ENCODE measurements at places on chromosomes 11 and 22.

- DNase-seq: no peak
These were observed 286.5 kb upstream of the MTNR1B start for GRCh38 chr11:92682952-92683351.

GRCh38 chr11:76671237-76671592, 668 bp upstream of the LRRC32 start:
- DNase-seq: no peak

GRCh38 chr11:120622189-120622875, 110.8 kb downstream of the GRIK4 start:
- no peak for DNase-seq

- no peak for DNase-seq
These were observed 400.2 kb downstream of the KCNA4 start for GRCh38 chr11:29616611-29617010.

- no peak for DNase-seq
These were observed 963.0 kb upstream of the RAG2 start for GRCh38 chr11:37560991-37561390.

DNA sequence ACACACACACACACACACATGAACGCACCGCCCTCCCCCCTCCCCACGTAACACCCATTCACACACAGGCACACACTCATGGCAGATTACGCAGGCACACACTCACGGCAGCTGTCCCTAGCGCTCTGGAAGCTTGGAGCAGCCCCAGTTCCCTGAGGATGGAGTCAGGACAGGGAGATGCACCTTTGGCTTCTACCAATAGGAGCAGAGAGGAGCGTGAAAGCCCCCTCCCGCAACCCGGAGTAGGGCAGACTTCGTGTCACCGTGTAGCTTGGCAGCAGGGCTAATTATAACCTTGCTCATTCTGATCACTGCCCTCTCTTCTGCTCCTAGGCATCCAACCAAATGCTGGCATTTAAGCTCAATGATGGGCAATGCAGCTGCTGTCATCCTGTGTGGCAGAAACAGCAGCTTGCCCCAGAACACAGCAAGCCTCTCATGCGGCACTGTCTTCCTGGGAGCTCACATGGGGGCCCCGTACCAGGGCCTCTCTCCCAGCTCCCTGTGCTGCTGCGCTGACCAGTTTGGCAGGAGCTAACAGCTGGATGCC, 31.9 kb downstream of the ANKK1 start:
- DNase-seq: no peak

DNA sequence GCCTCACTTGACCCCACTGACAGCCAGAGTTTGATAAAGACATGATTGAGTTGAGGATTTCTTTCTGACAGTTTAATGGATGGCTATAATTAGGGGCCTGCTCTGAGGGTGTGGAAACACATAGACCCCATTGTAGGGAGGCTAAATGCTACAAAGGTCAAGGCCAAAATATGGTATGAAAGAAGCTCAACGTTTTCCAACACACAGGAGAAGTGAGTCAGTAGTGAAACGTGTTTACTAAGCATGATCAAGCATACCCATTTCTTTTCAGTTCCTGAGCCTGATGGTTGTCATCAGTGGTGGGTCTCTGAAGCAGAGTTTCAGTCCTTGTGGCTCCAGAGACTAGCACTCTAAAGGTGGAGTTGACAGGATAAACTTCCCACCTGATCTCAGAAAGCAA, 69.7 kb downstream of the SNX19 start:
- DNase-seq: no peak

GRCh38 chr22:19644314-19645223, 69.7 kb upstream of the SEPTIN5 start:
- DNase-seq: no peak

DNA sequence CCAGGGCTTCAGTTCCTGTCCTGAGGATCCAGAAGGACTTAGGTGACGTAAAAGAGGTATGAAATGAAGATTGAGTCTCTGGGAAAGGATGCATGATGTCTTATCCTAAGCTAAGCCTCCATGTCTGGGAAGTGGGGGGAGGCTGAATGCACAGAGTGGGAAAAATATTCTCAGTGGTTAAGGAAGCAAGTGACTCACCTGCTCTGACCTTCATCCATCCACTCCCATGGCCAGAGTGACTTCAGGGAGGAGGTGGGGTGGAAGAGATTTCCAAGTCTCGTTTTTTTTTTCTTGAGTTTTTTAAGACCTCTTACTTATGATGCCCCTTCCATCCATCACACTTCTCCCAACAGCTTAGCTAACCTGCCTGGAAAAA, 32.5 kb upstream of the POLD3 start:
- DNase-seq: no peak

GRCh38 chr11:58844361-58845005, at the start of gene GLYATL2:
Gene GLYATL2, minus strand, starts transcription at chr11:58844704. Its CDS starts 5,092 bp downstream, at chr11:58839612.
- no peak for DNase-seq

GRCh38 chr11:111107501-111107900, 138.0 kb upstream of the POU2AF2 start:
- DNase-seq: no peak

DNA sequence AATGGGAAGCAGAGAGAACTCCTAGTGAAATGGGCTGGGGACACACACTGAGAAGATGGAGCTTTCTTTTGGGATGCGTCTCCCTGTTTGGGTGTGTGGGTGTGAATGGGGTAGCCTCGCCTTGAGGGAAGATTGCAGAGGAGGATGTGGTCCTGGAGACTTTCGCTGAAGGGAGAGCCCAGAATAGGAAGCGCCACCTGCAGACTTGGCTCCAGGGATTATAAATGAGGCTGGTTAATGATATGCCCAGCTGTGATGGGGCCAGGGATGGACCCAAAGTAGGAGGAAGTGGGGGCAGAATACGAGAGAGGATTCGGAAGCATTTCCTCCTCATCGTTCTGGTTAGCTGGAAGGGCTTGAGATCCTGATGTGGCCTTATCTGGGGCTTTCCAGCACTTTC, 13.7 kb downstream of the RELT start:
- no peak for DNase-seq

DNA sequence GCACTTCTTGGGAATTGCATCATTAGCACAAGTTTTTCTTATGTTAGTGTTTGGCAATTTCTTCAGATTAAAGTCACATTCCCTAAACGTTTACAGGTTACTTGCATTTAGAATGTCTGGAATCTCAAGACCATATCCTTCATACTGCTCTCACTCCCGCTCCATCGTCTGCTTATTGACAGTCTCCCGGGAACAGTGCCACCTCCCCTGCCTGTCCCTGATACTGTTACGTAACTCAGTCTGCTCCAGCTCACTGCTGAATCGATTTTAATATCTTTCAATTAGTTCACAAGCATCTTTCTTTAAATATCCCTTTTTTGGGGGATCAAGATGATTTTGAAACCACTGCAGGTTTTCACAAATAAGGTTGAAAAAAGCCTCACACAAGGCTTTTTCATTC, 48.2 kb downstream of the GLYATL2 start:
- no peak for DNase-seq

DNA sequence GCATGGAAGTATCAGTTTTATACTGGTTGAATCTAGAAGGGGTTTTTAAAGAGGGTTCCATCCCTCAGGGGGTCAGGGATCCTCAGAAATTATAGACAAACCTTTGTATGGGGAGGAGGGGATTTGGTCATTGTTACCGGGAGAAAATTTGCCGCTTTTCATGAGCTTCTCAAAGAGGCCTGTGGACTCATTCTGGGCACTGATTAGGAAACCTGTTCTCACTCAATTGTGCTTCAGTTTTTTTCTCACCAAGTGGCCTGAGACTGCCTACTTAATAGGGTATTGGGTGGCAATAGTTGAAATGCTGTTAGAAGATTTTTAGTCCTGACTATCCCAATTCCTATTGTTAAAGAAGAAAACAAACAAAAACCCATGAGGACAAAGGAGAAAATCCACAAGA, 14.0 kb downstream of the MPEG1 start:
- no peak for DNase-seq

DNA sequence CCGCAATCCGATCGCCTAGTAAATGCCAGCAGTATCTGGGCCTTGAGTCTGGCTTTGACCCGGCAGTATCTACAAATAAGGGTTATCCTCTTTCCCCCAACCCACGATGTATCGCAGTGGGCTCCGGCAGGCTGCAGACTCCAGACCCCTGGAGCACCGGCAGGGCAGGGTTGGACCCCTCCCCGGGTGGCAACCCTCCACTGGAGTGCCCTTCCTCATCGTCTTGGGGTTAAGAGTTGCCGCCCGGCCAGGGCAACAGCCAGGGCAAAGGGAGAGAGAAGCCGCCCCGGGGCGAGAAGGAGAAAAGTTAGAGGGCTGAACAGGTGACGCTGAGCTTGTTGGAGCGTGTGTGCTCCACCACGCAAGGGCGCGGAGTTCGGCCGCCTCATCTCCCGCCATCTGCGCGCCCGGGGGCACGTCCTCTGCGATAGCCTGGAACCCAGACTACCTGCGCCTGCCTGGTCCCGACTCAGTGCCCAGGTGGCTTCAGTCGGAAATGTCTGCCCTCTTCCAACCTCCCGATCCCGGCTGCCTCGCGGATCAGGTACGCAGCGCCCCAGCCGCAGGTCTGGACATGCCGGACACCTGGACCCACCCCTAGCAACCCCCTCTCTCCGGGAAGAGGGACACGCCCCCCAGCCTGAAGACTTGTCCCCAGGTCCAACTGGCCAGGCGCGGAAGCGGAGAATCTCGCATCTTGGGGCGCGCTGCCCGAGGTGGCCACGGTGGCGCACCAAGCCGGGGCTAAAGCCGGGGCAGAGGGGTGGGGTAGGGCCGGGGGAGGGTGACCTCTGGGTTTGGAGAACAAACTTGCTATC, 1.2 kb downstream of the DSCAML1 start:
- no peak for DNase-seq

GRCh38 chr22:27583856-27584255, 217.7 kb downstream of the MN1 start:
- DNase-seq: no peak

DNA sequence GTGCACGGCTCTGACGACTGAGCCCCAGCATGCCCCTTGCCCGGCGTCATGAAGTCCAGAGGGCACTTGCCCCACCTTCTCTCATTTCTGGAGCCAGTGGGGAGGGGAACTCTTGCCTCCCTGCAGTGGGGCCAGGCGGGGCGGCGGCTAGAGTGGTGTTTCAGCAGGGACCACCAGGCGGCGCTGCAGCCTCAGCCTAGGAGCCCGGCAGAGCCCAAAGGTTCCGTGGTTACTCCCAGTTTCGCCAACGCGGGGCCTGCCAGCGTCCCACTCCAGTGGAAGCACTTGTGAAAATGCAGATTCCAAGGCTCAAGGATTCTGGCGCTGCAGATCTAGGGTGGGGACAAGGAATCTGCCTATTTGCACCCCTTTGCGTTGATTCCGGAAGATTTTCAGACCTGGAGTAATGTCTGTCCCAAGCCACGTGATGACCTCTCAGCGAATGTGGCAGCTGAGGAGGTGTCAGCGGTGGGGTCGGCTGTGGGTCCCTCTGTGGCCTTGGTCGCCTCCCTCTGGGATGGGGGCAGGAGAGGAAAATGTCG, 55.7 kb downstream of the CD82 start:
- peak; percentile 78 for DNase-seq

- no peak for DNase-seq
These were observed 4.4 kb downstream of the CACNA1I start for GRCh38 chr22:39574779-39575551.

- DNase-seq: no peak
These were observed 4.3 kb upstream of the PNPLA5 start for GRCh38 chr22:43895986-43896645.

- DNase-seq: no peak
These were observed 48.3 kb downstream of the LIF start for GRCh38 chr22:30198152-30198825.

DNA sequence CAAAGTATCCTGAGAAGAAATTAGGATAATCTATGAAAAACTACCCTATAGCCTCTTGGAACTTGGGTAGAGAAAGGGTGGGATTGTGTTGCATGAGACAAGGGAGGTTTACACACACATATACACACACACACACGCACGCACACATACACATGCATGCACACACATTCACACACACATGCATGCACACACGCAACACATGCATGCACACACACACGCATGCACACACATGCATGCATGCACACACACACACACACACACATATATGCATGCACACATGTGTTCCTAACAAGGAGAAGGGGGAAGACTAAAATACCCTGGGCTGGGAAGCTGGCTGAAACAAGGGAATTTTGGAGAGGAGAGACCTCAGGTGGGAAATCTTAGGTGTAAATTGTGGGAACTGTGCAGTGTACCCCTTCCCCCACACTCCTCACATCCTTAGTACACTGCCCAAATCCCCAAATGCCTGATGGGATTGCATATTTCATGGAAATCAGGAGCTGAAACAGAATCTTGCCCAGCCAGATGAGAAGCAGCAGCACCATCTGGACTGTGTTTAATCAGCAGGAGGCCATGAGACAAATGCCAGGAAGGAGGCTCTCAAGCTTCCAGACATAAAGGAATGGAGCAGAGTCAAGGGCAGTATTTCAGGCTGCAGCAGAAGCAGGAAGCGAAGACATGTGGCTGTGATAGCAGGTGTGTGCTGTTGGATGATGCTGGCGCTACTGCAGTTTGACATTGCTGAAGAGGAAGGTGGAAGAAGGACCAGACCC, 14.6 kb upstream of the POLD3 start:
- DNase-seq: no peak

DNA sequence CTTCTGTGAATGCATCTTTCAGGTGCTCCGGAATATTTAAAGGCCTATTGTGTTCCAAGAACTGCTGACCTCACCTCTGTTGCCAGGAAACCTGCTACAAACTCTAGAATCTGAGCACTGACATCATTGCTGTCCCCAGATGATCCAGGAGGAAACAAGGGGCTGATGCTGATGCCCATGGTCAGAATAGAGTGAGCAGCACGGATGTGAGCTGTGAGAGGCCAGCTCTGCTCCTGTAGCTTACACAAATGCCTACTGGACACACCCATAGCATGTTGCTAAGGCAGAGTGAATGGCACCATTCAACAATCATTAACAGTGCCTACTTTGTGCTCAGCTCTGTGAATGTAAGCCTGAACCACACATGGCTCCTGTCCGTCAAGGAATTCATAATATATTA, 276.7 kb upstream of the API5 start:
- no peak for DNase-seq

- DNase-seq: no peak
These were observed 397.0 kb upstream of the ISX start for GRCh38 chr22:34669001-34669400.

DNA sequence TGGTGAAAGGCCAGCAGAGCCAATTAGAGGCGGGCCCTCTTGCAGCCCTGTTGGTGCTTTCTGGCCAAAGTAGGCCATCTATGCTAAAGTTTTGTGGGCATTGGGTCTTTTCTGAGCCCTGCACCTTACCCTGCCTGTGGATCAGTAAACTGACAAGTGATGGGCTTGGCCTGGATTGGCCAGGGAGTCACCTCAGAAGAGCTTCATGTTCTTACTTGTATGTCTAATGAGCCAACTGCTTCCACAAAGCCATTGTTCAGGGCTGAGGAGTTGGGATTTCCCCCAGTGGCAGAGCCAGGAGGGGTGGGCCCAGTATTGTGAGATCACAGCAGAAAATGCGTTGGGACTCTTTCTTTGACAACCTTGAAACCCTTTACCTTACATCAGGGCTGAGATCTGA, 90.4 kb downstream of the CWC15 start:
- DNase-seq: no peak
